ENCODE measurements at places on chromosomes 6 and 20.

DNA sequence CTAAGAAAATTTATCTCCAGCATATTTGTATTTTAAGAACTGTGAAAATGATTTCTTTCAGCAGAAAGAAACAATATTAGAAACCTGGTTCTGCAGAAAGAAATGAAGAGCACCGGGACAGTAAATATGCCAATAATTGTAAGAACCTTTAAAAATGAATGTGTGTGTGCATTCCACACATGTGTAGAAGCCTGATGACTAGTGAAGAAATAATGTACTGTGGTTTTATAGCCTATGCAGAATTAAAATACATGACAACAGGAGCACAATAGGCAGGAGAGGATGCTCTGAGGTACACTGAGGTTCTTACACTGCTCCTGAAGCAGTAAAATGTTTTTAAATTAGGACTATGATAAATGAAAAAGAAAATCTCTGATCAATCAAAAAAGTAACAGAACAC is 48.9 kb downstream of the SNX14 start:
- no peak for DNase-seq

DNA sequence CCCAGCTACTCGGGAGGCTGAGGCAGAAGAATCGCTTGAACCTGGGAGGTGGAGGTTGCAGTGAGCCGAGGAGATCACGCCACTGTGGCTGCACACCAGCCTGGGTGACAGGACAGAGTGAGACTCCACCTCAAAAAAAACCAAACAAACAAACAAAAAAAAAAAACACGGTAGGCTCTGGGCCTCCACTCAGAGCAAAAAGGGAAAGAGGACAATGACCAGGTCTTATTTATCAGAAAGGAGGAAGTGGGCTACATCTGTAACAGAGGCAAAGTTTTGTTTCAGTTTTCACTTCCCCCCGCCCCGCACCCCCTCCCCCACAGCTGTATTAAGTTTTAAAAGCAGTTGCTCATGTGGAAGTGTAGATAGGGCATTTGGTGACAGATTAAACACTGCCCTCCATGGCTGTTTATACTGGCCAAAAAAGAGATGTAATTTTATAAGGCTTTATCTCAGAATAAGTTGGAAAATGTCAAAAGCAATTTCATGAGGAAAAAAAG is 114.6 kb downstream of the RCAN2 start:
- no peak for DNase-seq

DNA sequence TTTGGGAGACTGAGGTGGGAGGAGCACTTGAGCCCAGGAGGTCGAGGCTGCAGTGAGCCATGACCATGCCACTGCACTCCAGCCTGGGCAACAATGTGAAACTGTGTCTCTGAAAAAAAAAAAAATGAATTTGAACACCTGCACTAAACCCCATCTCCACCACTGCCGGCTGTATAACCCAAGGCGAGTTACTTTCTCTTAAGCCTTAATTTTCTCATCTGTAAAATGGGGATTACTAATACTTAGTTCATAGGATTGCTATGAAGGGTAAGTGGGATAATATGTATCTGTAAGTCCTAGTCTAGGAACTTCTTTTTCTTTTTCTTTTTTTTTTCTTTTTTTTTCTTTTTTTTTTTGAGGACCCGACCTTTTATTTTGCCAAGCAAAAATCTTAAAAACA is 61.5 kb downstream of the SHLD1 start:
- no peak for DNase-seq

DNA sequence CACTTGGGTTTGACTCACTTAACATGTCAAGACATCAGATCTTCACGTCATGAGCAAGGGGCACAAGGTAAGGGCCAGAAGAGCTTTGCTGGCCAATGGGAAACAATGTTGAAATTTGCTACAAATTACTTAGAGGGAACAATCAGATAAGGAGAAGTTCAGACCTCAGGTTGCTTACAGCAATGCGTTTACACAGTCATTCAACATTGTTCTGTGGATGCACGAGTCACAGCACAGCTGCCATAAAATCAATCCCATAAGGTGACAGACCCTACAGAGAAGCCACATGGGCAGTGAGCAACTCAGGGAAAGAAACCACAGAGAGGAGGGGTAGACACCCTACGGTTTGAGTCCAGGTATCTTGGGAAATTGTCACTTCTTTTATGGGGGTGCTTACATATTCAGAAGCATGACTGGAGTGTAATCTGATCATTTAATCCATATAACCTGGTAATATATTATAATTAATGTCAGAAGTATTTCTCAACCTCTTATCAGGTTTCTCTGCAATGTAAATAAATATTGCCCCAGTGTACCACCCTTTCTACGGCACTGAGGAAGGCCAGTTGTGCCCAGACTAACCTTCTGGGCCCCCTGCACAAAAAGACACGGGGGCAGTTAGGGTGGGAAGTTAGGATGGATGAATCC is 2.3 kb upstream of the SLC22A2 start:
- no peak for DNase-seq

- DNase-seq, result no peak
Observed at GRCh38 chr6:147459780-147460179, 48.7 kb upstream of the SAMD5 start.

DNA sequence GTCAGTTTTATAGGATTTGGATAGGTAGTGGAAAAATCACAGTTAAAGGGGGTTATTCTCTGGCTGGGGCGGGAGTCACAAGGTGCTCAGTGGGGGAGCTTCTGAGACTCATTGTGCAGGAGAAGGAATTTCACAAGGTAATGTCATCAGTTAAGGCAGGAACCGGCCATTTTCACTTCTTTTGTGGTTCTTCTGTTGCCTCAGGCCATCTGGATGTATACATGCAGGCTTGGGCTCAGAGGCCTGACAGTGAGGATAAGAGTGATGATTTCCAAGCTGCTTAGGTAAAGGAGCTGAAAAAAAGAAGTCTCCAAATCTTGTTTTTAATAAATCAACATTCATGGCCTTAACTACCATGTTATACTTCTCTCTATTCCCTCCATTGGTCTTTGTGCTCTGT is 622.9 kb upstream of the ID4 start:
- DNase-seq, result no peak

DNA sequence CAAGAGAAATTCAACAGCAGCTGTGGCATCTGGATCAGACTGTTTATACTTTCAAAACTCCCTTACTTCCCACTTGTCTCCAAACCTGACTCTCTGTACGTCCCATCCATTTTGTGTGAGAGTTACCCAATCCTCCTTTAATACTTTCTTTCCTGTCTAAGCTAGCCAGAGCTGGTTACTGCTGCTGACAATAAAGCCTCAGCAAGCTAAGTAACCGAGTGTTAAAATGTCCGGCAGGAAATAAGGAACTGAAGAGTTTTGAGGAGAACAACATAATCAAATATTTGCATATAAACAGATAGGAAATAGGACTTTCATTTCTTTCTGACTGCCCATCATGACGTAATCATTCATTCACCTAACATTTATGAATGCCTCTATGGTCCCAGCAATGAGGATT is 11.6 kb downstream of the TMEM30A start:
- no peak for DNase-seq

DNA sequence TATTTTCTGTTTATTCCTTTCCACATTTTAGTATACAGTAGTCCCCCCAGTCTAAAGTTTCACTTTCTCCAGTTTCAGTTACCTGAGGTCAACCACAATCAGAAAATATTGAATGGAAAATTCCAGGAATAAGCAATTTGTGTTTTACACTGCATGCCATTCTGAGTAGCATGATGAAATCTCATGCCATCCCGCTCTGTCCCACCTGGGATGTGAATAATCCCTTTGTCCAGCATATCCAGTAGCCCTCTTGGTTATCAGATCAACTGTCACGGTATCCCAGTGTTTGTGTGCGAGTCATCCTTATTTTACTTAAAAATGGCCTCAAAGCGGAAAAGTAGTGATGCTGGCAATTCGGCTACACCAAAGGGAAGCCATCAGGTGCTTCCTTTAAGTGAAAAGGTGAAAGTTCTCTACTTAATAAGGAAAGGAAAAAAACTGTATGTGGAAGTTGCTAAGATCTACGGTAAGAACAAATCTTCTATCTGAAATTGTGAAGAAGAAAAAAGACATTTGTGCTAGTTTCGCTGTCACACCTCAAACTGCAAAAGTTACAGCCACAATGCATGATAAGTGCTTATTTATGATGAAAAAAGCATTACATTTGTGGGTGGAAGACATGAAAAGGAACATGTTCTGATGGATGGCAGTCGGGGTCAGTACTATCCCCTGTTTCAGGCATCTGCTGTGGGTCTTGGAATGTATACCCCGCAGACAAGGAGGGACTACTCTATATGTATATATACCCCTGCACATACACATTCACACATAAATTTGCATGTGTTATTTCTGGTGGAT is 11.3 kb downstream of the NOX3 start:
- DNase-seq, result no peak

DNA sequence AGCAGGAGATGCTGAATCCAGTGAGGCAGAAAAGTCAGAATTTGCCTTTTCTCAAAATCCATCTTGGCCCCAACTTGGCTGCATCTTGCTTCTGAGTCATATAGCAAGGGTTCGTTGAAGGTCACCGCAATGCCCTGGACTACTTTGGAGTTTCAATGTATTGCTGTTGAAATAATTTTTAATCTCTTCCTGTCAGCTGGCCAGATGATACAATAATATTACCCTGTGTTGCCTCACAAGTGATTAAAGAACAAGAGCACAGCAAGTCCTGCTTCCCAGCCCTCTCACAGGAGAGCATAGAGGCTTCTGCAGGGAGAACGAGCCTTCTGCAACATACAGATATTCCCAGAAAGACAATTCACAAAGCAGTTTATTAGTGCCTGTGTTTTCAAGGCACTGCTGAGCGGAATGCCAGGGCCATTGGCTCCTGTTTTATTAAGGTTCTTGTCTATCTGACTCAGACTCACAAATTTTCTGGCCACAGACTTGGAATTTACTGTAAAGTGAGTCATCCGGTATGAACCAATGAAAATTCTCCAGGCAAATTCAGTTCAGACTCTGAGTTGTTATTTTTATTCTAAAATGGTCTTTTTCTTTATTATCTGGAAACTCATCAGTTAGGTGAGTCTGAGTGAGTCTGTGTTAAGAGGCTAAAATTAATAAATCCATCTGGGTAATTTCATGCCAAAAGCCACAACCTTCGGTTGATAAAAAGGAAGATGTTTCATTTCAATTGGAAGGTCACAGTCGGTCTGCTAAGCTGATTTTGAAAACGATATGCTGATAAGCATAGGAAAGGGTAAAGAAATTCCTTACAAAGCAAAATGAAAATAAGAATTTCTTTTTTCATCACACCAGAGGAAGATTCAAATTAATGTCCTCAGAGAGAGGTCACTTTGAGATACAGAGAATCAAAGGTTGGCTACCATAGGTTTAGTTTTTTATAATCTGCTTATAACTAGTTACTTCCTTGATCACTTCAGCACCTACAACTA is 289.4 kb upstream of the STXBP5 start:
- DNase-seq, result no peak

DNA sequence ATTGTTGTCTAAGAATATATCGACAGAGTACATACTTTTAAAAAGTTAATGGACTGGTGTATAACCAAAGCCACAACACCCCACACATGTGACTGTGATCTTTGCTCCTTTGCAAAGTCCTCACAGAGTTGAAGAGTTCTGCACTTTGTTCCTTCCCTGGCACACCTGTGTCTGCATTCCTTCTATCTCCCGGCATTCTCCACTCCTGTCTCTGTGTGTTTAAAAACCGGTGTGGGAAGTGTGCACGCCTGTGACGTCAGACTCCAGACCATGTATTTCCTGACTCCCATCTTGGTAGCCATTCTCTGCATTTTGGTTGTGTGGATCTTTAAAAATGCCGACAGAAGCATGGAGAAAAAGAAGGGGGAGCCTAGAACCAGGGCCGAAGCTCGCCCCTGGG is at the start of gene IYD:
Gene IYD (plus strand): TSS at position 251 of the 400 bp plus-strand sequence. CDS start 20 bp downstream, at position 271.
- DNase-seq, result no peak

DNA sequence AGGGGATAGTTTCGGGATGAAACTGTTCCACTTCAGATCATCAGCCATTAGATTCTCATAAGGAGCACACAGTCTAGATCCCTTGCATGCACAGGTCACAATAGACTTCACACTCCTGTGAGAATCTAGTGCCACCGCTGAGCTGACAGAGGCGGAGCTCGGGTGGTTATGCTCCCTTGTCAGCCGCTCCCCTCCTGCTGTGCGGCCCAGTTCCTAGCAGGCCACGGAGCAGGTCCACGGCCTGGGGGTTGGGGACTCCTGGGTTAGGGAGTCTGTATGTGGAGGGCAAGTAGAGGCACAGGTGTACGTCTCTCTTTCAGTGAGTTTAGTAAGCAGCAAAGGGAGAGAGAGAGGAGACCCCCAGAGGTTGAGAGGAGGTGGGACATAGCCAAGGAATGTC is 30.5 kb upstream of the MDFI start:
- no peak for DNase-seq

DNA sequence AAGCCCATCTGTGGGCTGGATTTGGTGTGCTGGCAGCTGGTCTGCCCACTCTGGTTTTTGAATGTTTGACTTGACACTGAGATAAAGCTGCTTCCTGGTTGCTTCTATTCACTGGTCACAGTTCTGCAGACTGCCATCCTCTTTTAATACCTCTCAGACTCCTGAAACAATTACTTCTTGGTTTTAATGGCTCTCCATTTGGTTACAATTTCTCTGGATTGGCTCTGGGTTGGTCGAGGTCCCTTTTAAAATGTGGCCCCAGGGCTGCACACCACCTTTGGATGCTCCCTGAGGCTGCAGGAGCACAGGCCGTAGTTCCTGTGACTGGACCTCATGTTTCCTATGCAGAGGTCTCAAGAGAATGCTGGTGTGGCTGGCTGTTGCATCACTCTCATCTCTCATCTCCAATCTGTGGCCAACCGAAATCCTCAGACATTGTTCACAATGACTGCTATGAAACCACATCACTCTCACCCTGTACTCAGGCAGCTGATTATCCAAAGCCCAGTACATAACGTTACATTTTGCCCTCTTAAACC is 98.5 kb downstream of the INSM1 start:
- no peak for DNase-seq

- DNase-seq, result no peak
Observed at GRCh38 chr20:5657876-5658200, 92.4 kb upstream of the SHLD1 start.

- no peak for DNase-seq
Observed at GRCh38 chr6:162957062-162957461, 229.3 kb downstream of the PACRG start.

DNA sequence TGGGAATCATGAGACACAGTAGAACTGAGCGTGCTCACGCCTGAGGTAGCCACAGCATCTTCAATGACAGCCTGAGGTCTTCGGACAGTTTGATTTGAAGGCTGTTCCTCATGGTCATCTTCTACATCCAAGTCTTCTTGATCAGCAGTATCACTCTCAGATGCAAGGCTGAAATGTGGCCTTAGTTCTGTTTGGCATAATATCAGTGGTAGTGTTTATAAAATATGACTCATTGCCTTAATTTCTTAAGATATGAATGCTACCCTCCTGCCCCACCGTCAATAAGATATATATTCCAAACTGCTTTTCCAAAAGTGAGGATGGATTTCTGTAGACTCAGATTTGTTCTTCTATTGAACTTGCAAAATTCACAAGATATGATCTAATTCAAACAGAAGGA is 17.5 kb upstream of the MAP7 start:
- no peak for DNase-seq

All from upper lobe of left lung (tissue), 6 donors.